Activated naive CD4-positive, alpha-beta T cell treated with Interleukin-2 at 50 U/mL for 16 hours (primary cell): ENCODE measurements at places on chromosomes 16 and 17.

DNA sequence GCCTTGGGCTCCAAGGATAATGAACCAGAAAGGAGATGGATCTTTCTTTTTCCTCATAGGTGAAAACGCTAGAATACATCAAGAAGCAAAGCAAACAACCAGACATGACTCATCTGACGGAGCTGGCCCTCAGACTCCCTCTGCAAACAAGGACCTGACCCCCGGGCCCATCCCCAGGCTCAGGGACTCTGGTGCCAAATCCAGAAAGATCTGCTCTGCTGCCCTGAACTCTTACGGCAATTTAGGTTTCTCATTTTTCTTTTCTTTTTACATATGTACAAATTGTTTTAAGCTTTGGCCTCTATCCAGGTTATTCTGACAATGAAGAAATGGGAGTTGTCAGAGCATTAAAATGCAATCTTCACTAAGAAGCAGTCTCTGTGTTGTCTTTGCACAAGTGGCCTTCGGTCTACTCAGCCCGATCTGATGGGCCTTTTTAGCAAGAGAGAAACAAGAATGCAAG, 17.7 kb downstream of the KNOP1 start:
- no peak for DNase-seq

DNA sequence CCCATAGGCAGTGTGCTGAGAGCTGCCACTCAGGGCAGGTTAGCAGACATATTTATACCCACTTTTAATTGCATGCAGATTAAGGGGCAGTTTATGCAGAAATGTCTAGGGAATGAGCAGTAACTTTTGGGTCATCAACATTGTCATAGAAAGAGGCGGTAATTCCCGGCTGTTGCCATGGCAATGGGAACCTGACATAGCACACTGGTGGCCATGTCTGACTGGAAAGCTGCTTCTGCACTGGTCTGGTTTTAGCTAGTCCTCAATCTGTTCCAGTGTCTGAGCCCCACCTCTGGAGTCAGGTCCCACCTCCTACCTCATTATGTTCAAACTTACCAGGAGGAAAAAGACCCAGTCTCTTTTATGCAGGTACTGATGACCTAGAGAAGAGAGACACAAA, 31.5 kb upstream of the TNRC6C start:
- no peak for DNase-seq

GRCh38 chr16:78116946-78117345, 17.5 kb downstream of the WWOX start:
- no peak for DNase-seq

DNA sequence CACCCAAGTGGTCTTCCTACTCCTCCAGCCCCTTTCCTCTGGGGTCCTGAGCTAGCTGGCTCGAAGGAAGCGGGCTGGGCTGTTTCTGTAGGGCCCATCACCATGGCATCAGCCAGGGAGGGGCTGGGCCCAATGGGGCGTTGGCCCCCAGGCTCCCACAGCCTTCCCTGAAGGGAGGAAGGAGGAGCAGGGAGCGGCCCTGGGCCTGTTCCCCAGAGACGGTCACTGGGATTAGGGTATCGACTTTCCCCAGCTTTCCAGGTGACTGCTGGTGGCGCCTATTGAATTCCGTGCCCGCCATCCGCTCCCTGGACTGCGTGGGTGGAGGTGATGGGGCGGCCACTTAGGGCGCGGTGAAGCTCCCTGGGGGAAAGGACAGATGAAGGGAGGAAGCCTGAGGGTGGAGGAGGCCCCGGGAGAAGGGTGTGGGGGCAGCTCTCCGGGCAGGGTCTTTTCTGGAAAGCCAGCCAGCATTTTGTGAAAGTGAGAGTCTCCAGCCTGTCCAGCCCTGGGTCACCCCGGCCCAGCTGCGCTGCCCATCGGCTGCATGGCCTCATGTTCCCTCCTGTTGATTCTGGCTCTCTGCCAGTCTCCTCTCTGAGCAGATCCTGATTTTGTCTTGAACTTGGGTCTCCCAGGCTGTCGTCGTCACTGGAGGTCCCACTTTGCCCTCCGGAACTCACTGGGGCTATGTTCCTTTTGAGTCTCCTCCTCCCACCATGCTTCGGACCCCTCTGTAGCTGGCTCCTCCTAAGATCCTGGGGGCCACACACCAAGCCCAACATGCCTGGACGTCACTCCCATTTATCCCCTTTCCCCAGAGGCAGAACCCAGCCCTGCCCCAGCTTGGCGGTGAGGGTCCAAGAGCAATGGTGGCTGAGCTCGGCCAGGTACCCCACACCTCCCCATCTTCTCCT, 9.8 kb downstream of the NHERF1 start:
- DNase-seq: no peak

DNA sequence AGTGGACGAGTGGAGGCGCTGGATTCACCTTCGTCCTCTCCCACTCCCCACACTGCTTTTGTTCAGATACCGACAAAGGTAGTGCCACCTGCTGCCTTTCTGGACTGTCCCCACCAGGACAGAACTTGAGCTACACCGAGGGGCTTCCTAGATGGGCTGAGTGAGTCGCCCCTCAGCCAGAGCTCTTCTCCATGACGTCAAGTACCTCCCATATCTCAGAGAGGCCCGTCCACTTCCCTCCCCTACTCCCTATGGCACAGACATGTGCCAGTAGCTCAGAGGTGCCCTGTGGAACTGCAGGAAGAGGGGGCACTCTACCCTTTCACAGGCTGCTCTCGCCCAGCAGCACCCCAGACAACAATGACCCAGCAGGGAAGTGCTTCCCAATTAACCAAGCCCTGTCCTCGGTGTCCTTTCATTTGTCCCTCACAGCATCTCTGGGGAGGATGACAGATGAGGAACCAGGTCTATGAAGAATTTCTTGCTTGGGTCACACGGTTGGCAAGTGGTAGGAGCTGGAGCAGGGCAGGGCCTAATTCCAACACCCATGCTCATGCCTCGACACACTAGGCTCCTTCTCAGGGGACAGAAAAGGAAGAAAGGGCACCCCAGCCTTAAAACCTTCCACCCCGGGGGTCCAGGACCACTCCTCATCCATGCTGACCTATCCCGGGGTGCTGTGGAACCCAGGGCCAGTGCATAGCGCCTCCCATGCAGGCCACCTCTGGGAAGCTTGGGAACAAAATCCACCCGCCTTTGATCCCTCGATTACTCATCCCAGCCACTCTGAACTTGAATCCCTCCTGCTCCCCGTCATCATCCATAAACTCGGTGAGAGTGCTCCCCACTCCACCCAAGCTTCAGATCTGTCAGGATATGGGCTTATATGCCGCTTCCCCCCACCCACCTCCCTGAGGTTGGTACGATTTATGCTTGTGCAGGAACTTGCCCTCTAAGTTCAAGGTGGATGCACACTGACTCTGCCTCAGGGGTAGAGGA, 51.7 kb downstream of the WNT3 start:
- no peak for DNase-seq

DNA sequence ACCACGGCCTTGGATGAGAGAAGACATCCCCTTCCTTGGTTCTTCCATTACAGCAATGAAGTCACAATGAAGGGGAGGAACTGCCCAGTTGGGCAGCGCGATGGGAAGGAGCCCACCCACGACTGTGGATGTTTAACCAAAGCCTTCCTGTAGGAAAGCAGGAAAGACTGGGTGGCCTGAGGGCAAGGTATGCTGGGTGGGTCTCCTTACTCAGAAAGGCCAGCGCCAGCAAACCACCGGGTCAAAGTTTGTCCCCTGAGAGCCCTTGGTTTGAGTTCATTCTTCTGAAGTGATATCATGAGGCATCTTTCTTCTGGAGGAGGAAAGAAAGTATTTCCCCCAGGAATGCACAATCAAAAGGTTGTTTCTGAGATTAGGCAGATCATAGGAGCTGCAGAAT, 105.2 kb downstream of the C16orf95 start:
- no peak for DNase-seq

- DNase-seq: no peak
Observed at GRCh38 chr17:44348234-44348987, 3.3 kb downstream of the GRN start.

GRCh38 chr17:64497565-64498035, 746 bp upstream of the POLG2 start:
- DNase-seq: no peak

DNA sequence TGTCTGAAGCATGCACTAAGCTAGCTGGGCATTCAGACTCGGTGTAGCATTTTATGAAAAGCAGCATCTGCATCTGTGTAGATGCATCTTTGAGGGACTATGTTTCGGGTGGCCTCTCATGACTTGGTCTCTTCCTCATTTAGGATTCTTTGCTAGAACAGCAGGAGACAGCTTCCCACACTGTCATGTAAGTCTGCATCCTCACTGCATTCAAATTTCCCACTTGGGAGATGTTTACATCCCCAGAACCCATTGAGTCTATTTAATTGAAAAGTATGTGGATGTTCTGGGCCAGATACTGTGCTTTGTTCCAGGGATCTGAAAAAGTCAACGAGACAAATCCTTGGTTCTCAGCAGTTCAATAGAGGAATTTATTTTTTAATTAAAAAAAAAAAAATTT, 198.6 kb upstream of the EEF2KMT start:
- no peak for DNase-seq

DNA sequence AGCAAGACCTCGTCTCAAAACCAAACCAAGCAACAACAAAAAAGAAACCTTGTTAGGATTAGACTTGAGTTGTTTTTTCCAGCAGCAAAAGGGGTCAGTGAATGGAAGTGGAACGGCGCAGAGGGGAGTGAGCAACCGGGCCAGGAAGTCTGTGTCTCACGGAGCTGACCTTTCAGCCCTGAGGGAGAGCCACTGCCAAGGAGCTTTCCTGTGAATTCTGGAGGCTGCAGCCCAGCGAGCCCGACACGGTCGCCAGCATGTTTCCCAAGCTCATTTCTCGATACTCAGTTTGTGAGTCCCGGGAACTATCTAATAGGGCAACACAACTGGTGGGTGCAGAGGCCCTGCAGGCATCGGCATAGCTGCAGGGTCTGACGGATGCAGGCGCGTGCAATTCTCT, 19.6 kb downstream of the TELO2 start:
- DNase-seq: no peak

- DNase-seq: no peak
Observed at GRCh38 chr16:69703638-69704037, 22.7 kb downstream of the NQO1 start.

DNA sequence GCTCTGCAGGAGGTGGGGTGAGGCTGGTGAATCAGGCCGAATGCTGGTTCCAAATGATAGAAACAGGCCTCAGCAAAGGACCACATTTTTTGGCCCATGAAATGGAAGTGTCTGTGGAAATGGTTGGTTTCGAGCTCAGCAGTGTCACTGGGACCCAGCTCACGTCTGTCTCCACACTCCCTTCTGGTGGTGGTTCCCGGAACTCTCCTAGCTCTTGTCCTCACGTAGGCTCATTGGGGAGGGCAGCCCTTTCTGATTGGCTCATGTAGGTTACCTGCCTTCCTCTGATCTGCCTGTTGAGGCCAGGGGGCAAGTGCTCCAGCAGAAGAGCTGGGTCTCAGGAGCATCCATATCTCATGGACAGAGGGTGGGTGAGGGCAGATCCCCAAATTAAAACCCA, 4.0 kb downstream of the ALG1 start:
- no peak for DNase-seq

GRCh38 chr16:53666786-53667415, 36.8 kb downstream of the RPGRIP1L start:
- no peak for DNase-seq

DNA sequence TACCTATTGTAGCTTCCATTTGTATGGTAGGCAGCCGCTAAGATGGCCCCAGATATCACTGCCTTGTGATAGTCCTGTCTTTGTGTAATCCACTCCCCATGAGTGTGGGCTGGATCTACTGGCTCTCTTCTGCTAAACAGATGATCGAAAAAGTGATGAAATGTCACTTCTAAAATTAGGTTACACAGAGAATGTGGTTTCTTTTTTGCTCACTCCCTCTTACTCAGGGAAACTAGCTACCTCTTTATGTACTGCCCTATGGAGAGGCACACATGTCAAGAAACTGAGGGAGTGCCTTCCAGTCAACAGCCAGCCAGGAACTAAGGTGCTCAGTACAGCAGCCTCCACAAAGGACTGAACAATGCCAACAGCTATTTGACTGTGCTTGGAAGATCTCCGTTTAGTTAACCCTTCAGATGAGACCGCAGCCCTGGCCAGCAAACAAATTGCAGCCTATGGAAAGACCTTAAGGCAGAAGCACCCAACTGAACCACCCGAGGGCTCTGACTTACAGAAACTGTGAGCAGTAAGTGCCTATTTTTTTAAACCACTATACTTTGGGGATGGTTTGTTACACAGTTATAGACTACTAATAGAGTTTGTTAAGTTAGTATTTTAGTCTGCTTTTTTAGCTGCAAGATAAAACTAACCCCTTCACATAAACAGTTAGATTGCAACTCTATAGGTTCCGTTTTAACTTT, 113.2 kb upstream of the MAF start:
- DNase-seq: no peak

GRCh38 chr16:54123766-54124165, 162.8 kb downstream of the IRX3 start:
- no peak for DNase-seq

DNA sequence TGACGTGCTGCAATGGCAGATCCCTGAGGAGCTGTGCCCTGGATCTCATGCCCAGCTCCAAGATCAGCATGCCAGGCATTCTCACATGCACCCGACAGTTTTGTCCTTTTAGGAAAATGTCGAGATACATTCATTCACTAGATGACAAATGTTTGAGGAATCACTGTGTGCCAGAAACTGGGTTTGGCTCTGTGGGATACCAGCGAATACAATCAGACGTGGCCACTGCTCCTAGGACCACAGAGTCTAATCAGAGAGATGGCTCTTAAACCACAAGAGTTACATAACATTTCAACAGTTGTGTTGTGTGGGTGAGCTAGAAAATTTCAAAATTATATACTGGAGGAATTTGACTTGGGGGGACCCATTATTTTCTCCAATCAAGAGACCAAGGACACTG, 579.7 kb downstream of the CDH13 start:
- no peak for DNase-seq
